ENCODE measurements at places on chromosomes 5 and 9.

DNA sequence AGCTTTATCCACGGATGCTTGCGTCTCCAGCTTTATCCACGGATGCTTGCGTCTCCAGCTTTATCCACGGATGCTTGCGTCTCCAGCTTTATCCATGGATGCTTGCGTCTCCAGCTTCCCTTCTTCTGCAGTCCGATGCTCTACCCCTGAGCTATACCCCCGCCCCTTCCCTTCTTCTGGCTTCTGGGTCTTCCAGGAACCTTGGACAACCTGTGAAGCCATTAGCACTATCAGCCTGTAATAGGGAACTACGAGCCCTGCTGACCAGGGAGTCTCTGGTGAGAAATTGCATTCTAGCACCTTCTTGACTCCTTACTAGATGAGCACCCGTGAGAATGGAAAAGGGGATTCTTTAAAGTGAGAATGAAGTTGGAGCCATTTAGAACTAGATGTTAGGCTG, 39.1 kb upstream of the SH3PXD2B start:
- DNase-seq, result no peak

- DNase-seq, result no peak
These were observed 49.5 kb upstream of the DMRT3 start for GRCh38 chr9:926976-927375.

DNA sequence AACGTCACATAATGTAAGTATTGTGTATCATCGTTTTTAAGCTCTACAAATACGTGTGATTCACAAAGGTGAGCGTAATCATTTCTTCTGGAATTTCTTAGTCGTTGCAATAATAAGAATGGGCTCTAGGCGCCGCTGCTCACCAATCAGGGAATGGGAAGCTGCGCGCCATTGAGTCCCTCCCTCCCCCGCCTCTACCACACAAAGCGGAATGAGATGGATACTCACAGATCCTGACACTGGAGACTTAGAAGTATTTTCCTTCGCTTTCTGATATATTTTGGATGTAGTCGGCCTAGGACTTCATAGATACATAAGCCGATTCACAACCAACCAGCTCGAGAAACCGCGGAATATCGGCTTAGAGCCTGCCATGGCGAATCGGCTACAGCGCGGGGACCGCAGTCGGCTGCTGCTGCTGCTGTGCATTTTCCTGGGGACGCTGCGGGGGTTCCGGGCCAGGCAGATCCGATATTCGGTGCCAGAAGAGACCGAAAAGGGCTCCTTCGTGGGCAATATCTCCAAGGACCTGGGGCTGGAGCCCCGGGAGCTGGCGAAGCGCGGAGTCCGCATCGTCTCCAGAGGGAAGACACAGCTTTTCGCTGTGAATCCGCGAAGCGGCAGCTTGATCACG, at the start of gene PCDHGA11:
PCDHGA11 (plus strand) TSS at position 197 of the 634 bp plus-strand sequence; CDS start at position 374, 177 bp downstream.
- peak; percentile 45 for DNase-seq

DNA sequence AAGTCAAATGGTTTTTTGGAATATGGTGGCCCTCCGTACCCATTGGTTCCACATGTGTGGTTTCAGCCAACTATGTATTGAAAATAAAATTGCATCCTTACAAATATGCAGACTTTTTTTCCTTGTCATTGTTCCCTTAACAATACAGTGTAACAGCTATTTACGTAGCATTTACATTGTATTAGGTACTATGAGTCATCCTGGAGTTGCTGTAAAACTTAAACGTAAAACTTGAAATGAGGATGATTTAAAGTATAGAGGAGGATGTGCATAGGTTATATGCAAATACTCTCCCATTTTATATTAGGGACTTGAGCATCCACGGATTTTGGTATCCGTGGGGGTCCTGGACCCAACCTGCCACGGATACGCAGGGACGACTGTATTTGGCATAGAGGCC, 16.3 kb downstream of the SDHA start:
- DNase-seq, result no peak

DNA sequence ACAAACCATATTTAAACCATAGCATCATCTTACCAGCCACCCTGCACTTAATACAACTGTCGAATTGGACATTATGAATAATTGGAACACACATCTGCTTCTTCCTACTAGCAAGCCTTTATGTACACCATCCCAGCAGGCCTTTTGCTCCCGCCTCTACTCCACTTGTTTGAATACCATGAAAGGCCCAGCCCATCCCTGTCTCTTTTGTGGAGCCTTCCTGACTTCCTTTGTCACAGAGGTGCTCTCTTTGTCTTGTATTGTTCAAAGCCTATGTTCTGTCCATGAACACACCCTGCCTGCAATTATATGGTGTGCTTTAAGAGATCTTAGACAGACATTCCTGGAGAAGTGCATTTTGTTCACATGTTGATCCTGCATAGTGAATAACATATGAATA, 465.7 kb downstream of the DIRAS2 start:
- DNase-seq, result no peak

GRCh38 chr5:82911910-82912309, 165.3 kb downstream of the TMEM167A start:
- DNase-seq, result no peak
